ENCODE measurements at places on chromosomes 12 and 14. TPM values are rescaled to one million over a fixed set of nuclear protein-coding genes. Genes with fewer than 3 reads are reported as not detected.
A peak's percentile ranks its signal among the peaks of the same experiment; 100 is the strongest.

Gene PTGER2
- not detected for polyA plus RNA-seq

GRCh38 chr12:39805651-39806050 is 186.0 kb upstream of the ABCD2 start:
- DNase-seq: no peak

Gene NANOG
- polyA plus RNA-seq: not detected

Gene SYNDIG1L
- not detected for polyA plus RNA-seq

Gene SPRYD3
- 11.0 TPM for polyA plus RNA-seq

- DNase-seq: no peak
Observed at GRCh38 chr14:67432050-67432564, 20.1 kb upstream of the PLEK2 start.

DNA sequence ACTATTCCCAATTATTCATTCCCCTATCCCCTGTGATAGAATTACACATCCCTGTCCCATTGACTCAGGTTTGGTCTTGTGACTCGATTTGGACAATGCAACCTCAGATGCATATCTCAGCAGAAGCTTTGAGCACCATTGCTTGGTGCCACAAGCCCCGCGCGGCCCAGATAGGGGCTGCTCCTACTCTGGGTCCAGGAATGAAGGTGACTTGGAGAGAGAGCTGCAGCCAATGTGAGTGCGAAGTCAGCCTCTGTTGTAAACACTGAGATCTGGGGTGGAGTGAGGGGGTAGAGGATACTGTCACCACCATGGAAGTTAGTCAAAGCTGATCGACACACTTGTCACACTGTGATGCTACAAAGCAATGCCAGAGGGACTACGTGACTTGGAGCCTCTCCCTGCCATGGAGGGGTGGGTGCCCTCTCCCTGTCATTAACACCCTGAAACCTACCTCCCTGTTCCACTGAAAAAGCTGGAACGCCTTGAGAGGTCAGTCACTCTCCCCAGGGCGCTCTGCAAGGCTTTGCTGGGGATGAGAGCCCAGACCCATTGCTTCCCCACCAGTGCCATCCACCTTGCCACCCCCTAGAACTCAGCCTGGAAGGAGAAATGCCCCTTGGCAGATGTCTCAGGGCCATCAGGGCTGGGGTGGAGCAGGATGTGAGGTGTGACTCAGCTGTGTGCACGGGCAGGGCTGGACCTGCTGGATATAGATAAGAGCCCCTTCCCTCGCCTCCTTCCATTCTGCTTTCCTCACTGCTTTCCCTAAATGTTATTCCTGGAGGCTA is 6.6 kb upstream of the PLEK2 start:
- peak; percentile 74 for DNase-seq

DNA sequence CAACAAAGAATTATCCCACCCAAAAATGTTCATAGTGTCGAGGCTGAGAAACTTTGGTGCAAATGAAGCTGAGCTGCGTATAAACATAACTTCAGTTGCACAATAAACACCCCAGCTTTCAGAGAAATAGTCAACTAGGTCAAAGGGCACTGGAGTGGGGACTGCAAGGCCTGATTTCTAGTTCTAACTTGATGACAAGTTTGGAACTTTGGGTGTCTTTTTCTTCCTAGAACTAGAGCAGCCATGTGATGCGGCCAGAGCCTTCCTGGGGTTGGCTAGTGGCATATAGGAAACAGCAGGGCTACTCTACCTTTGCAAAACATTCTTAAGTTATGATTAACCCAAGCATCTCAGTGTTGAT is 298.4 kb upstream of the AMIGO2 start:
- DNase-seq: peak; percentile 7

- no peak for DNase-seq
Observed at GRCh38 chr12:293199-293598, 30.6 kb upstream of the SLC6A13 start.

GRCh38 chr12:117816-118345 is 51.3 kb downstream of the IQSEC3 start:
- no peak for DNase-seq

Measured in K562 (cell line).